ENCODE measurements at places on chromosomes 7 and 10.
A peak's percentile ranks its signal among the peaks of the same experiment; 100 is the strongest.

DNA sequence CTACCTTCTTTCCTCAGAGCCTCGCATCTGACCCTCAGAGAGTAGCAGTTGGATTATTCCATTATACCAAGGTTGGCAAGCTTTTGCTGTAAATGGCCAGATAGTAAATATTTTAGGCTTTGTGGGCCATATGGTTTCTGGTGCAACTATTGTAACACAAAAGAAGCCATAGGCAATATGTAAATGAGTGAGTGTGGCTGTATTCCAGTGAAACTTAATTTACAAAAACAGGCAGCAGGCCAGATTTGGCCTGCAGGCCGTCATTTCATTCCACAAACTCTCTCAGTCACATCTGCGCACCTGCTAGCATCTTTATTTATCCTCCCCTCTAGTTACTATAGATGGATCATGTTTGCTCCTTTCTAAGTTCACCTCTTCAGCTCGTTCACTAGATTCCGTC is 6.7 kb downstream of the ZNF518A start:
- DNase-seq, result no peak

- peak; percentile 41 for DNase-seq
These were observed 188.7 kb upstream of the SEMA3E start for GRCh38 chr7:83837683-83838082.

- DNase-seq, result no peak
These were observed 63.1 kb upstream of the ADRB1 start for GRCh38 chr10:113980408-113981087.

DNA sequence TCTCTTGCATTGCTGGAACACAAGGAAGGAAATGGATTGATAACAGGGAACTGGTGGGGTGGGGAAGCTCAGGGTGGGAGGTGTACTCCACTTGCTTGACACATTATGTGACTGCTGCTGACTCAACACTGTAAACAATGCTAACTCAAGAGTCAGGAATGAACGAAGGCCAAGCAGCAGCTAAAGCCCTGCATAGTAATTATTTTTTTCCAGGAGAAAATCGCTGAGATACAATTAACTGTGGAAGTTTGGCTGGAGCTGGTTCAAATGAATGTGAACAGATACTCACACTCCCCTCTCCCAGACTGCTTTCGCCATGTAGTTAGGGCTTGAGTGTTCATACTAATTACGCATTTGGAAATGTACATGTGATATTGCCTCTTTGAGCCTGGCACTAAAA is 170.9 kb upstream of the AOAH start:
- no peak for DNase-seq

- DNase-seq, result peak; percentile 92
These were observed 19.8 kb downstream of the PIK3AP1 start for GRCh38 chr10:96700374-96701099.

DNA sequence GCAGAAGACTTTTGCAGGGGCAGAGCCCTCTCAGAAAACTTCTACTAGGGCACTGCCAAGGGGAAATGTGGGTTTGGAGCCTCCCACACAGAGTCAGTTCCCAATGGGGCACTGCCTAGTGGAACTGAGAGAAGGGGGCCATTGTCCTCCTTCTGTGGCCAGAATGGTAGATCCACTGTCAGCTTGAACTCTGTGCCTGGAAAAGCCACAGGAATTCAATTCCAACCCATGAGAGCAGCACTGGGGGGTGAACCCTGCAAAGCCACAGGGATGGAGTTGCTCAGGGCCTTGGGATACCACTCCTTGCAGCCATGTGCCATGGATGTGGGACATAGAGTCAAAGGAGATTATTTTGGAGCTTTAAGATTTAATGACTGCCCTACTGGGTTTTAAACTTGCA is 262.2 kb upstream of the SEMA3C start:
- DNase-seq, result no peak

GRCh38 chr10:70193391-70193844 is 23.1 kb upstream of the SAR1A start:
- no peak for DNase-seq

- DNase-seq, result no peak
These were observed 570 bp upstream of the ARF5 start for GRCh38 chr7:127587663-127588018.

DNA sequence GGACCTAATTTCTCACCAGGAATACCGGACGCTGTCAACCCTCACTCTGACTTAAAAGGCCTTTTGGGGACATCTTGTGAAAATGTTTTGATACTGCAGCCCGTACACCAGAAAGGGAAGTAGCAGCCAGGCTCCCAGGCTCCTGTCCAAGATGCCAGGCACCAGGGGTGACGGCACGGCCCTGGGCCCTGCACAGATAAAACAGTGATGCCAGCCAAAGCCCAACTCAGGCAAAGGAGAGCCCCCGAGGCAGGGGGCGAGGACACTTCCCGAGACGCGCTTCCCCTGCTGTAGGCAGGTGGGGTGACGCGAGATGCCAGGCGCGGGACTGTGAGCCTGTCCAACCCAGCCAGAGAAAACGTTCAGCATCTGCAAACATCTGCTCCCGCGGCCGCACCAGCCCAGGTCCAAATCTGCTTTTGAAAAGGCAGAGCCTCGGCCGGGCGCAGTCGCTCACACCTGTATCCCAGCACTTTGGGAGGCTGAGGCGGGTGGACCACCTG is 15.7 kb downstream of the ZFAND2A start:
- DNase-seq, result peak; percentile 56

DNA sequence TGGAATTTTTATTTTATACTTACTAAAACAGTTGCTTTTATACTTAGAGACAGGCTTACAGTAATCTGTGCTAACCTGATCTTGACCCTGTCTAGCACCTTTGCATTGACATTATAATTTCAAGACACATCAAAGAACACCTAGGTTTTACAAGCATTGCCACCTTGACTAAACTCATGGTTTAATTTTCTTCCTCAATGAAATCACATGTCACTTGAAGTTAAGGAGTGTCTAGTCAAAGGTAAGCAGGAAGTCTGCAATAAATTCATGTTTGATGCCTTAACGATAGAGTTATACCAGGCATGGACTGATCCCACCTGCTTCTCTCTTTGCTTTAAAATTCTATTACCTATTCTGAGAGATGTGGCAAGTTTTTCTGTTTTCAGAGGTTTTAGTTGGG is 62.4 kb downstream of the ZNF800 start:
- DNase-seq, result no peak

- peak; percentile 44 for DNase-seq
These were observed 24.9 kb upstream of the WDFY4 start for GRCh38 chr10:48659790-48660189.

DNA sequence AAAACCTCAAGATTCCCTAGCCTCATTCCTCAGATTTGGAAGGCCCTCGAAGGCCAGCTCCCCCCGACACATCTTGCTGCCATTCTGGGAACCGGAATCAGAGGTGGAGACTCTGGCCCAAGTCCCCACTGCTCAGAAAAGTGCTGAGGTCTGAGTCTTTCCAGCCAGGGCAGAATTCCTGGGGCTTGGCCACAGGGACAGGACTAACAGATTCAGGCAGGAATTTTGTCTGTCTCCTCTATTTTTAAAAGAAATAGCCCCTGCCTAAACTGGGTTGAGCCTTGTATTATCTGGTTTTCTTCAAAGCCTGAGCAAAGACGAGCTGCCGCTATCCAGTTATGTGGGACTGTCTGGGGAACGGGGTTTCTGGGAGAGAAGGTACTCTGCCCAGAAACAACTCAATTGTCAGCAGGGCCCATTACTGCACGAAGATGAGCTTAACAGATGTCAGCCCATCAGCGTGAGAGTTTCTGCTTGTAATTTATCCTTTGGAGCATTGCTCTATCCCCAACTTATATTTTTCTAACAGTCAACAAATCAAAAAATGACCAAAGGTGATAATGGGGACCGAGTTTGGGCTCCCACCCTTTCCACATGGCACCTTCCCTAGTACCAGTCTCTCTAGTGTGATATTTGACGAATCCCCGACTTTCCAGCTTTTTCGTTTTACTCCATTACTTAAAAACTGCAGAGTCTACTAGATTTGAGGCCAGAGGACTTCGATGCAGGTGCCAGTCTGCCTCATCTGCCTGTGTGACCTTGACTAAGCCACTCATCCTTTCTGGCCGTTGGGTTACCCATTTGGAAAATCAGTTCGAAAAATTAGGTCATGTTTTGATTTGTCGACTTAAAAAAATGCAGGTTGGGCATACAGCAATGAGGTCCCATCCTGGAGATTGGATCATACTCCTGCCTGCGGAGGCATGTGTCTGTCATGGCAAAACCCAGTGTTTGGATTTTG is 110.9 kb downstream of the WDR11 start:
- DNase-seq, result no peak

GRCh38 chr10:46077731-46078413 is 31.8 kb upstream of the MSMB start:
- DNase-seq, result no peak

GRCh38 chr10:125375210-125375609 is 214.8 kb upstream of the CTBP2 start:
- DNase-seq, result no peak
